ENCODE measurements at places on chromosomes 13 and 19.
A peak's percentile ranks its signal among the peaks of the same experiment; 100 is the strongest.

DNA sequence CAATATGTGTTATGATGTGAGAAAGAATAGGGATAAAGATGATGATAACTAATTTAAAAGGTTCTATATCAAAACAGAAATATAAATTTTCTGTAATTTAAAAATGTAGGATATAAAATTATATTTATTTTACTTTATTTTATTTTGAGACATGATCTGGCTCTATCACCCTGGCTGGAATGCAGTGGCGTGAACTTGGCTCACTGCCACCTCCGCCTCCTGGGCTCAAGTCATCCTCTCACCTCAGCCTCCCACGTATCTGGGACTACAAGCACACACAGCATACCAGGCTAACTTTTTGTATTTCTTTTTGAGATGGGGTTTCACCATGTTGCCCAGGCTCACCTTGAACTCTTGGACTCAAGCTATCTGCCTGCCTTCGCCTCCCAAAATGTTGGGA is 214.9 kb upstream of the SLITRK1 start:
- no peak overlapping the region for H3K4me3 ChIP-seq
- no peaks in the 10 kb centered on the region for H3K27me3 ChIP-seq
- H3K36me3 ChIP-seq = no peaks in the 10 kb centered on the region
- DNase-seq = no peak

- no peak for DNase-seq
- no peaks in the 10 kb centered on the region for H3K4me1 ChIP-seq
- no peak overlapping the region for H3K4me3 ChIP-seq
- H3K27me3 ChIP-seq = peaks cover 3% of the 10 kb centered on the region
Observed at GRCh38 chr13:27354379-27354778, 70.0 kb upstream of the GTF3A start.

DNA sequence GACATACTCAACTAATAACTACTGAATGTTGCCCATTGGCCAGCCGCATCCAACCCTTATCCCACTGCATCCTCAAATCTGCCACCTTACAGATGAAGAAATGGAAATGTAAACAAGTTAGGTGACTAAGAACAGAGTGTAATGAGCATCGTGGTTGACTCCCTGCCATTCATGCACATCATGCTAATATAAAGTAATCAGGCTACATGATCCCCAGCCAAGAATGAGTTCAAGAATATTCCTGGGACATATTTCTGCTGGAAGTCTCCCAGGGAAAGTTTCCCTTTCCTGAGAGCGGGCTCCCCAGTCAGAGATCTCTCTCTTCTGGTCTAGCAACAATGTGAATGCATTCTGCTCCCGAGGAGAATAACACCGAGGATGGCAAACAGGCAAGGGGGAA is 55.9 kb upstream of the SERP2 start:
- no peaks in the 10 kb centered on the region for H3K27me3 ChIP-seq
- H3K27ac ChIP-seq = no peak overlapping the region
- no peak overlapping the region for H3K4me3 ChIP-seq
- no peak for DNase-seq
- no peaks in the 10 kb centered on the region for H3K4me1 ChIP-seq
- no peaks in the 10 kb centered on the region for H3K36me3 ChIP-seq

- no peaks in the 10 kb centered on the region for H3K36me3 ChIP-seq
- peak overlapping the region; percentile 74 for H3K27ac ChIP-seq
- H3K4me1 ChIP-seq = no peaks in the 10 kb centered on the region
- H3K27me3 ChIP-seq = no peaks in the 10 kb centered on the region
- peak; percentile 65 for DNase-seq
- H3K4me3 ChIP-seq = no peak overlapping the region
Observed at GRCh38 chr13:28753208-28753892, 34.6 kb upstream of the SLC46A3 start.

DNA sequence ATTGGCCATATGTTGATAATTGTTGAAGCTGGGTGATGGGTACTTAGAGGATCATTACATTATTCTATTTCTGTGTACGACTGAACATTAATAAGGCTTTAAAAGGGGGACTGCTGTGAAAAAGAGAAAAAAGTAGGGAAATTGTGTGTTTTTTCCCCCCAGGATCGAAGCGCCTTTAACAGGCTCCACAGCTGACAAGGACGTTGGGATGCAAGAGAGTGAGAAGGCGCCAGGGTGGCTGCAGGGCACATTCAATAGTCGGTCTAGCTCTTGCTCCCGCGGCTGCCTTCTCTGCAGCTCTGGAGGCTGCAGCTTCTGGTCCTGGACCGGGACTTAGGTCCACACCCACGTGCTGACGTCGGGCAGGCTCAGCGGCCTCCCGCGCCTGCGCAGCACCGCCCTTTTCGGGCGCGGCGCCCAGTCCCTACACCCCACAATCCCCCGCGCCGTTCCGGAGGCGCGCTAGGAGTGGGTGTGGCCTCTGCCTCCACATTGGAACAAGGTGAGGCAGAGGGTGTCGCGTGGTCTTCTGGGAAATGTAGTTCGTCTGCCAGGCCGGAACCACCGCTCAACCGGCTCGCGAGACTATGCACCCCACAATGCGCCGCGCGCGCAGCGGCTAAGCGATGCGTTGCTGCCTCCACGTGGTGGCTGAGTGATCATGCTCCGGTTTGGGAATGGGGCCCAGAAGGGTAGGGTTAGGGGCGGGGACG is 4.9 kb upstream of the LRFN3 start:
- no peak overlapping the region for H3K27ac ChIP-seq
- H3K36me3 ChIP-seq = no peaks in the 10 kb centered on the region
- peaks cover 5% of the 10 kb centered on the region for H3K27me3 ChIP-seq
- H3K4me3 ChIP-seq = no peak overlapping the region

GRCh38 chr13:111919849-111920248 is 147.1 kb upstream of the SOX1 start:
- no peaks in the 10 kb centered on the region for H3K4me1 ChIP-seq
- no peak for DNase-seq
- peaks cover 29% of the 10 kb centered on the region for H3K27me3 ChIP-seq
- H3K27ac ChIP-seq = no peak overlapping the region
- H3K36me3 ChIP-seq = no peaks in the 10 kb centered on the region

DNA sequence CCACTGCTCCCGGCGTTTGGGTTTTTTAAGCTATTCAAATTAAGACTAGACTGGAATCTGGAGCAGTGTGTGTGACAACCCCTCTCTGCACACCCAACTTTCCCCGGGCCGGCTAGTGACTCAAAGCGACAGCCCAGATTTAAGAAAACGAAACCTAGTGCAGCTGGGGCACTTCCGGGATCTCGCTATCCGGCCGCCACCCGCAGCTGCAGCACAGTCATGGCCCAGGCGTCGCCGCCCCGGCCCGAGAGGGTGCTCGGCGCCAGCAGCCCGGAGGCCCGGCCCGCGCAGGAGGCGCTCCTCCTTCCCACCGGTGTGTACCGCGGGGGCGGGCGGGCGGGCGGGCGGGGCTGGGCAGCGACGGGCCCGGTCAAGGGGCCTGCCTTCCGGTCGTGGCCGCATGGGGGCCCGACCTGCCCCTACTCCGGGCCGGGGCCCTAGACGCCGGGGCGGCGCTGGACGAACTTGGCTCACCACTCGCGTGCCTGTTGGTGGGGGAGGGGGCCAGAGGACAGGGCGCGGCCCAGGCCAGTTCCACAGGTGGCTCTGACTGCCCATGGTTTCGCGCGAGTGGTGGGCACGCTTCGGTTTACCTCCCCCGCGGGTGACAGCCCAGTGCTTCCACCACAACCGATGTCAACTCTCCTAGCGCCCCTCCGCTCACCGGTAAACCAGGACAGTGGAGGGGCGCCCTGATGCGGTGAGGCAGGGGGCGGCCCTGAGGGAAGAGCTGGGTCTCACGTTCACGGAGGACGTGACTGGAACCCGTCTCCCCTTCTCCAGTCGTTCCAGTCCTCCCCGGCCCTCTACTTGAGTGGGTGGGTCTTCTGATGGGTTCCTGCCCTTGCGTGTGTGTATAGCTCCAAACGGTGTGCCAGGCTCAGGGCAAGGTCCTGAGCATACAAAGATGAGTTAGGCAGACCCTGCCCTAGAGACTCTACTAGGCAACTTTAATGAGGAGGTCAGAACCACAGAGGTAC is at the start of gene PHF11:
TSS of gene PHF11 (plus strand) at position 171 of the 980 bp plus-strand sequence. CDS start at position 220, 49 bp downstream.
- no peaks in the 10 kb centered on the region for H3K27me3 ChIP-seq
- peak within 1 kb of the TSS; percentile 96 for H3K27ac ChIP-seq
- no peaks in the 10 kb centered on the region for H3K4me1 ChIP-seq
- no peaks in the 10 kb centered on the region for H3K36me3 ChIP-seq
- peak within 1 kb of the TSS; percentile 54 for H3K4me3 ChIP-seq

- no peak overlapping the region for H3K4me3 ChIP-seq
- DNase-seq = no peak
- H3K36me3 ChIP-seq = no peaks in the 10 kb centered on the region
- no peaks in the 10 kb centered on the region for H3K27me3 ChIP-seq
Observed at GRCh38 chr19:10769533-10770491, 51.9 kb downstream of the DNM2 start.

GRCh38 chr19:7506385-7507328 is 9.2 kb upstream of the ZNF358 start:
- H3K4me3 ChIP-seq = no peak overlapping the region
- no peak for DNase-seq
- no peak overlapping the region for H3K27ac ChIP-seq
- peaks cover 3% of the 10 kb centered on the region for H3K27me3 ChIP-seq
- H3K4me1 ChIP-seq = no peaks in the 10 kb centered on the region

GRCh38 chr13:98476106-98476505 is 100.8 kb downstream of the STK24 start:
- no peaks in the 10 kb centered on the region for H3K36me3 ChIP-seq
- H3K27ac ChIP-seq = peak overlapping the region; percentile 68
- H3K4me3 ChIP-seq = no peak overlapping the region
- H3K4me1 ChIP-seq = no peaks in the 10 kb centered on the region

DNA sequence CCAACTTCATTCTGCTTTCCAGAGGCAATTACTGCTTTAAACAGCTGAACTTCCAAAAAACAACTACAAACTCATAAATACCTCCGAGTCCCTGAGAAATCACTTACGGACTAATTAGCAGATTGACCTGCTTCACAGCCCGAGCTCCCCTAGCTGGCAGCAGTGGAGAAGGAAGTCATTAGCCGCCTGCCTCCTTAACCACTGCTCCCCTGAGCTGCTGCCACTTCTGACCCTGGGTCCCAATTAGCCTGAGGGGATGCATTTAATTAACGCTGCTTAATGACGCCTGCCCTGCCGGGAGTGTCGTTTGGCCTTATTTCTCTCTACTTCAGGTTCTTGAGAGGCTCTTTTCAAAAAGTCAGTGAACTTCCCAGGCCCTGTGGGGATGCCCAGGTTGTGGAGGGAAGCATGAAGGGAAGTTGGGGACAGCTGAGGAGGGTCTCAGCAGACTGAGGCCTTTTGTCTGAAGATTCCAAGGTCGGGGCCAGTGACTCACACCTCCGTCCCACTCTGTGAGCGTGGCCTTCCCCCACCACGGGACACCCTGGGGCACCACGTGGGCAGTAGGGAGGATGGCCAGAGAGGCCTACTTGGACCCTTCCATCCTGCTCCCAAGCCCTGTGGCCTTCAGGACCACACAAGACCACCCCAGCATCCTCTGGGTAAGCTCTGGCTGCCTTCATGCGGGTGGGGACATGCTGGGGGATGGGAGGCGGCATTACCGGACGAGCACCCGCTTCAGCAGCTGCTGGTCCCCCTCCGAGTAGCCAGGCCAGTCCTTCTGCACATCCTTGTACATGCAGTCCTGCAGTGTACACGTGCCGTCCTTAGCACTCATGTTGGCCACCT is 19.8 kb upstream of the ISYNA1 start:
- peaks cover 12% of the 10 kb centered on the region for H3K4me1 ChIP-seq
- no peak overlapping the region for H3K27ac ChIP-seq
- H3K36me3 ChIP-seq = peaks cover 6% of the 10 kb centered on the region
- H3K4me3 ChIP-seq = no peak overlapping the region
- no peaks in the 10 kb centered on the region for H3K27me3 ChIP-seq

DNA sequence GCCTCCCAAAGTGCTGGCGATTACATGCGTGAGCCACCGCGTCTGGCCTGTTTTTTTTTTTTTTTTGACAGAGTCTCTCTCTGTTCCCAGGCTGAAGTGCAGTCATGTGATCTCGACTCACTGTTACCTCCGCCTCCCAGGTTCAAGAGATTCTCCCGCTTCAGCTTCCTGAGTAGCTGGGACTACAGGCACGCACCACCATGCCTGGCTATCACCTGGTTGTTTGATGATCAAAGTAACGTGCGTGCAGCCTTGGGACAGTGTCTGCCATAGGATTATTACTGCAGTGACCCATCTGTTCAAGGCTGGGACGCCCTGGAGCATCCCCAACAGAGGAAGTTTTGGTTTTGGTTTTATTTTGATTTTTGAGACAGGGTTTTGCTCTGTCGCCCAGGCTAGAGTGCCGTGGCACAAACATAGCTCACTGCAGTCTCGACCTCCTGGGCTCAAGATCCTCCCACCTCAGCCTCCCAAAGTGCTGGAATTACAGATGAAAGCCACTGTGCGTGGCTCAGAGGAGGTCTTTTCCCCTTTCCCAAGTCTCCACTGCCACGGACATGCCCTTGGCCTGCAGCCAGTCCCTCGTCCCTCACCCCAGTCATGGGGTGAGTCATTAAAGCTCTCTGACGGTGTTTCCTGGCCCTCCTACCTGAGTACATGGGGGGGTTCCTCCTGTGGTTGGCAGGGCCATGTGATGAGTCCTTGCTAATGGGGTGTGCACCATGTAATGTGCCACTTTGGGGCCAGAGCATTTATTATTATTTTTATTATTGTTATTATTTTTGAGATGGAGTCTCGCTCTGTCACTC is 65.6 kb downstream of the IER2 start:
- no peak for DNase-seq
- H3K27me3 ChIP-seq = no peaks in the 10 kb centered on the region
- no peaks in the 10 kb centered on the region for H3K36me3 ChIP-seq
- H3K4me1 ChIP-seq = no peaks in the 10 kb centered on the region
- H3K27ac ChIP-seq = no peak overlapping the region

DNA sequence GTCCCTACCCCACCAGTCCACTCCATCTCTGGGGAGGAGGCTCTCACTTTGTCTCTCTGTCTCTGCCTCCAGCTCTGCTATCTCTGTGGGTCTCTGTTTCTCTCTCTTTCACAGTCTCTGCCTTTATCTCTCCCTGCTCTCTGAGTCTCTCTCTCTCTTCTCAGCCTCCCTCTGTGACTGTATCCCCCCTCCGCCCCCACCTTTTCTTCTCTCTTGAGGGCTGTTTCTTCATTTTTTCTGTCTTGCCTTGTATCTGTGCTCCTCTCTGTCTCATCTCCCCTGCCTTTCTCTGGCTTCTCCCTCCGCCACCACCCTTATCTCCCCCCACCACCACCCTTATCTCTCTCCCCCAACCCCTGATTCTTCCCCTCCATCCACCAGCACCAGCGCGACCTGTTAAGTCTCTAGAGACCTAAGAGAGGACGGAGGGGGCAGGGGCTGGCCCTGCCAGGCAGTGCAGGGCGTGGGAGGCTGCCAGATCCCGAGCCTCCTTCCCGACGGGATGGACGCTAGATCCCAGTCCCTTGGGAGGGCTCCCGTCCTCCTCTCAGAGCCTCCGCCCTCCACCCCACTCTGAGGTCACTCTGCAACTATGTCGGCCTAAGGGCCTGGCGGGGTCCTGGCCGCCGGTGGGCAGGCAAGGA is 1.0 kb downstream of the AXL start:
- no peaks in the 10 kb centered on the region for H3K36me3 ChIP-seq
- no peaks in the 10 kb centered on the region for H3K27me3 ChIP-seq
- peak overlapping the region; percentile 98 for H3K27ac ChIP-seq
- peak overlapping the region; percentile 84 for H3K4me3 ChIP-seq
- no peak for DNase-seq

Data from breast epithelium (tissue), 4 donors.